ENCODE measurements at places on chromosomes 5 and 9.

DNA sequence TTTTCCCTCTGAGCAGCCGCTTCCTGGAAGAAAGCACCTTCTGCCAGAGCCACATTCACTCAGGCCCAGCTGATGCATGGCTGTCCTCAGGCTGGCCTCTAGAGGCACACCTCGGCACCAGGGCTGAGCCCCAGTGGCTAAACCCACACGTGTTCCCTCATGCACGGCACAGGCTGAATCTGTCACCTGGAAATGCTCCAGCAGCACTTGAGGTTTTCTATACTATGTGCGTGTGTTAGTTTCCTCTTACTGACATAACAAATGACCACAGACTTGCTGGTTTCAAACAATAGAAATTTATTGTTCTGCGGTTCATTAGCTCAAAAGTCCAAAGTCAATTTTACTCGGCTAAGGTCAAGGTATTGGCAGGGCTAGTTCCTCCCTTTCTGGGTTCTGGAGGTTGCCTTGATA lies 141.4 kb downstream of the LRRC70 start:
- no peak for DNase-seq

DNA sequence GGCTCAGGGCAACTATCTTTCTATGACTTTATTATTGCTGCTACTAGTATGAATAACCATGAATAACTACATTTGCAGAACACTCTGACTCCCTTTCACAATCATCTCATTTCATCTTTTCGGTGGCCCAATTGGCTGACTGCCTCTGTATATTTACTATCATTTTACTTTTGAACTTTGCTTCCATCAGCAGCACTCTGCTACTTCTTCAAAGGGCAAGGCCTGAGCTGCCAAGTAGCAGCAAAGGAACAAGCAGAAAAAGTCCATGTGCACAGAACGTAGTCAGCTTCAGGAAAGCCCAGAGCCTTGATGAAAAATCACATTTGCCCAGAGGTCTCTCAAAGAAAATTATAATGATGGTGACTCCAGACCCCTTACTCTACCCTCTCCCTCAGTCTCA lies 214.5 kb upstream of the PUM3 start:
- DNase-seq, result no peak

GRCh38 chr5:81719743-81720345 lies 31.1 kb downstream of the SSBP2 start:
- DNase-seq, result no peak

DNA sequence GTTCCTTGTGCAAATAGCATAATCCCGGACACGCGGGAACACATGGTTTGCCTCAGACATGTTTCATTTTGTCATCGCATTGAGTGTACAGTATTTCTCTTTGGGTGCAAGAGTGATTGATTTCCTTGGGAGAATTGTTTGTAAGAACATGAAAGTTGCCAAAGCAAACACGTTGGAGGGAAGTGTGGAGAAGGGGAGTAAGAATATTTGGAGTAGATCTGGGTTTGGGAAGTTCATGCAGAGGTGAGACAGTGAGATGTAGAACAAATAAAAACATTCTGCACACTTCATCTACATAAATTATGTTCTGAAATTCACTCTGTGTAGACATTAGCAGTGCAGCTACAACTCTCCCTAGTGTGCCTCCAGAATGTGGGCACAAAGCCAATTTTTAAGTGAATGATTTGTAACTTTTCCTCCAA lies 24.0 kb downstream of the FOXD1 start:
- no peak for DNase-seq

DNA sequence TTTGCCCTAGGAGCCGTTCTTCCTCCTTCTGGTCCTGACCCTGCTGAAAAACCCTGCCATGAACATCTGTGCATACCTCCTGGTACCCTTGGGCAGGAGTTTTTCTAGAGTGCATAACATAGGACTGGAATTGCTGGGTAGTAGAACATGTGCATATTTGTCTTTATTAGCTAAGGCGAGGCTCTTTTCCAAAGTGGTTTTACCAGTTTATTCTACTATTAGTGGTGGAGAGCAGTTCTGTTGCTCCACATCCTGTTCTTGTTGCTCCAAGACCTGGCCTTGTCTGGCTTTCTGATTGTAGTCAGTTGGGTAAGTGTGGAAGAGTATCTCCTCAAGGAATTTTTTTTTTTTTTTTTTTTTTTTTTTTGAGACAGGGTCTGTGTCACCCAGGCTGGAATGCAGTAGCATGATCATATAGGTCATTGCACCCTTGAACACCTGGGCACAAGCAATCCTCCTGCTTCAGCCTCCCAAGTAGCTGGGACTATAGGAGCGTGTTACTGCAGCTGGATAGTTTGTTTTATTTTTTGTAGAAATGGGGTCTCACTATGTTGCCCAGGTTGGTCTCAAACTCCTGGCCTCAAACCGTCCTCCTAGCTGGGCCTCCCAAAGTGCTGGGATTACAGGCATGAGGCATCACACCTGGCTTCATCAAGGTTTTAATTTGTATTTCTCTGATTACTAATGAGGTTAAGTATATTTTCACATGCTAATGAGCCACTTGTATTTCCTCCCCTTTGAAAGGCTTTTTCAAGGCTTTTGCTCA lies 85.2 kb downstream of the SPRY4 start:
- no peak for DNase-seq

DNA sequence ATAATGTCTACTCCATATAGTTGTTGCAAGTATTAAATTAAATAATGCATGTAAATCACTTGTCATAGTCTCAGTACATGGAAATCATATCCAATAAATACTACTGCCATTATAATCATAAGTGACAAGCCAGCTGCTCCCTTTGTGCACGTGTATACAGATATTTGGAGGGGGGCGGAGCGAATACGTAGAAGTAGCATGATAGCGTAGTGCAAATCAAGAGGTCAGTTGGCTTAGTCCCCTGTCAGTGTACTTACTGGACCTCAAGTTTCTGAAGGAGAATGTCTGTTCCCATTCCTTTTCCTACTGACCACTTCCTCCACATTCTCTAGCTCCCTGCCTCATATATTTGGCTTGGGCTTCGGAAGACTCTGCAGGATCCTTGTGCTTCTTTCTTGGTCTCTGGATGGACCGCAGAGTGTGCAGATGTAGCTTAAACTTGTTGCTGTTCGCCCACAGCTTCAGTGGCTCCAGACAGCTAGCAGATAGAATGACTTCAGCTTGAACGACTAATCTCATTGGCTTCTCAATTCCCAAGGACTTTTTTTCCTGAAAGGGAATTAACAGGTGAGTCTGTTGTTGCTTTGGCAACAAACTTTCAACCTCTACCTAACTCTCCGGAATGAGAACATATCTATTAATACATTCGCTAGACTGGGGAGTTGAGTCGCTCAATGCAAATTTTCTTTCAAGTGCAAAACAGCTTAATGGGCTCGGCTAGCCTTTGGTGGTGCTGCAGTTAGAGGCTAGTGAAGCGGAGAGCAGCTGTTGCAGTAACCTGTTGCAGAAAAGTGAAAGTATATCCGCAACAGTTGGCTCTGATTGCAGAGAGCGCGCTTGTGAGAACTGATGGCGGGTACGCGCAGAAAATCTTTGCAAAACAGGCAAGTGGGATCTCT lies at the start of gene PCDHB1:
TSS of gene PCDHB1 (plus strand) at position 753 of the 899 bp plus-strand sequence. CDS start at position 850, 97 bp downstream.
- DNase-seq, result no peak

DNA sequence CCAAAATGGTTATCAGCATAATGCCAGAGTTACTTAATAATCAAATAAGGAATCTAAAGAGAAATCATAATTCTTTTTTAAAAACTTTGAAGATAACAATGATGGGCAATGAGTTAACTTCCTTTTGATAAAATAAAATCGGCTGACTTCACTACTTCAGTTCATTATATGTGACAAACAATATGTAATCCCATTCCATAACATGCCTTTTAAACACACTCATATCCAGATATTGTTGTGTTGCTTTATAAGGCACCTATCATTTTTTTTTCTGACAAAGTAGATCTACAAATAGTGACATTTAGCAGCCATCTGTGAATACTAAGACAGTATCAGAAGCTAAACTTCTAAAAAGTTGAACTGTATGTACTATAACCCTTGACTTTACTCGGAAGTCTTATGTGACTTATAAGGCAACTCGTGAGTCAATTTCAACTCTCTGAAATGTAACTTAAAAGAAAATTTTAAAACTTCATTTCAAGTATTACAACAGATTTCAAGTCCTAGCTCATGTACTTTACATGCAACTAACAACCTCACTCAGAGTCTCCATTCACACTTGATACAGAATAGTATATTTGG lies 7.5 kb downstream of the ADAMTS6 start:
- DNase-seq, result no peak

DNA sequence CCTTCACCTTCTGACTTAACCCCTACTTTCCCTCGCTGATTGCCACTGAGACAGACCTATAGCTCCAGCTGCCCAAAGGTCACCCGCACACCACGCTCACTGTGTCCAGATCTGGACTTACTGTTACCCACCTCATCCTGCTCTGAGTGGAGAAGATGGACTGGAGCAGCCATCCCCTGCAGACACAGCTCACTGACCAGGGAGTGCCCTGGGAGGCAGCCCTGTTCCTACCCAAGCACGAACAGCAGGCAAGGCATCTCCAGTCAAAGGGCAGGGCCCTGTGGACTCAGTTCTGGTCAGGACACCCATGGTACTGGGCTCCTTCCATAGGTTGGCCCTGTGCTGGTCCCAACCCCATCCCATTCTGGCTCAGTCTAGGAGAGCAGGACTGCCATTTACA lies 9.5 kb upstream of the BARX1 start:
- DNase-seq, result no peak

DNA sequence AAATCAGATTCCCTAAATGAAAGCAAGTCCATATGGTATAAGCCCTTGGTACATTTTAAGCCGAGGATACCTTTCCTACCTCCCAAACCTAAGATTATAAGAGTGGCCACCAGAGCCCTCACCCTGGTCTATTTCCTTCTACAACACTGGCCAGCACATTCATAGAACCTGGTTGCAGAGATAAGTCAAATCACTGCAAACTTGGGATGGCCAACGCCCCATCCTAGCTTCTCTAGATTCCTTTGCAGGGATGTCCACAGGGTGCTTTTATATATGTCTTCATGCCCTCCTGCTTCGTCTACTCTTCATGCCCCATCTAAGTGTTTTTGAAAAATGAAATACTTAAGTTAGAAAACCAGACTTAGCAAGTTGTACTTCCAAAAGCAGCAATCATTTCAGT lies 41.8 kb downstream of the SH3RF2 start:
- no peak for DNase-seq

- DNase-seq, result no peak
Measured at GRCh38 chr5:68067976-68068603, 147.5 kb upstream of the PIK3R1 start.

DNA sequence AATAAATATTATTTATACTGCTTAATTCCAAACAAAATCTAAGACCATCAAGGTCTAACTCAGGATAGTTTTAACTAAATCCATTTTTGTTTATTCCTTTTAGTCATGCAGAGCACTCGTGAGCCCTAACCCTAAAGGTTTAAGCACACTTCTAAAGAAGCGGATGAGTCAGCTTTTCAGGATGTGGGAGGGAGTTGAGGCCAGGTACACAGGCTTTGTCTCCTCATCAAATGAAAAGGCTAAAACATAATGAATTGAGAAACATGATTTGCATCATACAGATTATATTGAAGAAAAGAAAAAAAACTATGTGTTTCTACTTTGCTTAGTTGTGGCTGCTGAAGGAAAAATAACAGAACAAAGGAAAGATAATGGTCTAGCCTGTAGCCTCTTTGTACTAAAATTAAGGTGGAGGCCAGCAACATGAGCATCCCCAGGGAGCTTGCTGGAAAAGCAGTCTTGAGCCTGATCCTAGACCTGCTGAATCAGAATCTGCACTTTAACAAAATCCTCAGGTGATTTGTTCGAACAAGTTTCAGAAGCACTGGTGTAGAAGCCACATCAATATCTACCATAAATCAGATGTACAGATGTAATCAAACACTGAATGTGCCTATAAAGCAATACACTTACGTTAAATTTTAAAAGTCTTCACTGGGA lies 21.1 kb upstream of the ISCA1 start:
- DNase-seq, result no peak
